ENCODE measurements at places on chromosomes 16 and 17.
A peak's percentile ranks its signal among the peaks of the same experiment; 100 is the strongest.

- peak; percentile 4 for DNase-seq
Observed at GRCh38 chr16:81204798-81205680, 33.5 kb upstream of the BCO1 start.

- no peak for DNase-seq
Observed at GRCh38 chr16:3643095-3643730, 11.3 kb upstream of the DNASE1 start.

GRCh38 chr17:79654350-79654959, 43.6 kb upstream of the RBFOX3 start:
- DNase-seq, result no peak

- no peak for DNase-seq
Observed at GRCh38 chr16:11254913-11255736, 879 bp downstream of the SOCS1 start.

DNA sequence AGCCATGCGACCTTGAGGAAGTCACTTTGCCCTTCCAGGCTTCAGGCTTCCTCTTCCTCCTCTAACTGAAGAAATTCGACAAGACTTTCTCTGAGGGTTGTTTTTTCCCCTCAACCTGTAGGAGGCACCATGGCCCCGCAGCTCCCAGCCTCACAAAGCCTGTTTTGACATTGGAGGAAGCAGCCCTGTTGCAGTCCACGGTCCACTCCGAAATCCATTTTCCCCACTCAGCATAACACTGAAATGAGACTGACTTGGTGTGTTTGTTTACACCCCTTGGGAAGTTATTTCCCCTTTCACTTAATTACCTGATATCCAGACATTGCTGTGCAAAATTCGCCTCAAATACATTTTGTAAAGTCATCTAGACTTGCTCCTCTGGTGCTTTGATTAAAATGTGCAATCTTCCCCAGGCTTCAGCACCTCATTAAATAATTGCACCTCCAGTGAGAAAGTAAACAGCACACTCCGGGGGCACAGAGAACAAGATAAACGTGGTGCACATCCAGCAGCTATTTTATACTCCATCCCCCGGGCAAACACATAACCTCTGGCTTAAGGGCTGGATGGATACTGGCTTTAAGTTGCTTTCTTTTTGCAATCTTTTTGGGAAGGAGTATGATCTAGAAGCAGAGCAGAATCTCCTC, 41.4 kb upstream of the PIRT start:
- no peak for DNase-seq

GRCh38 chr16:24700549-24701392, 28.7 kb upstream of the TNRC6A start:
- DNase-seq, result no peak

- DNase-seq, result no peak
Observed at GRCh38 chr17:80092959-80093358, 8.4 kb upstream of the GAA start.

GRCh38 chr16:1858189-1858865, 13.6 kb downstream of the MEIOB start:
- DNase-seq, result no peak

- DNase-seq, result peak; percentile 53
Observed at GRCh38 chr17:10616502-10617119, 40.5 kb downstream of the MYH3 start.

- no peak for DNase-seq
Observed at GRCh38 chr17:2063261-2064146, 8.6 kb downstream of the HIC1 start.

GRCh38 chr17:72287586-72287985, 166.8 kb downstream of the SOX9 start:
- no peak for DNase-seq

GRCh38 chr17:45900723-45901415, 6.5 kb downstream of the MAPT start:
- DNase-seq, result no peak

- DNase-seq, result no peak
Observed at GRCh38 chr16:68607443-68607842, 37.7 kb upstream of the CDH3 start.

DNA sequence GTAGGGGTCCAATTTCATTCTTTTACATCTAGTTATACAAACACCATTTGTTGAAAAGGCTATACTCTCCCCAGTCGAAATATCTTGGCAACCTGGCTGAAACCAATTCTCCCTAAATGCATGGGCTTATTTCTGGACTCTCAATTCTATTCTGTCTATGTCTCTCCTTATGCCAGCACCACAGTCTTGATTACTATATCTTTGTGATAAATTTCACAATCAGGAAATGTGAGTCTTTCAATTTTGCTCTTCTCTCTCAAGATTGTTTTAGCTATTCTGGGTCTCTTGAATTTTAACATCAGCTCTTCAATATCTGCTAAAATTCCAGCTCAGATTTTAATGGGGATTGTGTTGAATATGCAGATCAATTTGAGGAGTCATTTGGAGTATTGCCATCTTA, 5.9 kb upstream of the TRIM25 start:
- DNase-seq, result no peak

DNA sequence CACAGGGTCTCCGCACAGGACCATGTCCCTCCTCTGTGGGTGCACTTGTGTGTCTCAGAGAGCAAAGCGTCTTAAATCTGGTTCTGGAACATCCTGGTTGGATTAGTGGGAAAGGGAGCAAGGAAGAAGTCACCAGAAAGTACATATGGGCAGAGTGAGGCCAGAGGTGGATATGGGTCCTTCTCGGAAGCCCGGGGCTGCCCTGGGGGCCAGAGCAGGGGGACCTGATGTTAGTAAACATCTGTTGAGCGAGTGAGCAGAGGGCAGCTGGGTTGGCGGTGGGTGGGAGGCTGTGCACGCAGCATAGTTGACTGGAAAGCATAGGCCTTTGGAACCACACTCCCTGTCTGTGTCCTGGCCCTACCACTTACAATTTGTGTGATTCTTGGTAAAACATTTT, 22.7 kb downstream of the UNC13D start:
- DNase-seq, result no peak

DNA sequence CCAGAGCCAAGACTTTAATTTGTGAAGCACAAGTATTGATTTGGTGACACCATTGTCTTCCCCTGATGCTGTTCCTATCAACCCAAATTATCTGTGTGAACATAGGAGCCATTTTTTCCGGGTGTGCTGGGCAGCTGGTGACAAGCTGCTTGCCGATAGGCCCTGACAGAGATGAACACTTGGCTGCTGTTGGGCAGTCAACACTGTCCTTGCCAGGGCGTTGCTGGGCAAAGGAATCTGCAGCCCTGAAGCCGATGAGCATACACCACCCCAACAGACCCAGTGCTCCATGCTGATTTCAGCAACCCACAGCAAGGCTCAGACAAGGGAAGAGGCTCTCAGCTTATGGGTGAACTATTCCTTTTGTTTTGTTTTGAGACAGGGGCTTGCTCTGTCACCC, 105.4 kb downstream of the YPEL2 start:
- no peak for DNase-seq

- DNase-seq, result no peak
Observed at GRCh38 chr16:67397812-67398545, 4.7 kb upstream of the TPPP3 start.

DNA sequence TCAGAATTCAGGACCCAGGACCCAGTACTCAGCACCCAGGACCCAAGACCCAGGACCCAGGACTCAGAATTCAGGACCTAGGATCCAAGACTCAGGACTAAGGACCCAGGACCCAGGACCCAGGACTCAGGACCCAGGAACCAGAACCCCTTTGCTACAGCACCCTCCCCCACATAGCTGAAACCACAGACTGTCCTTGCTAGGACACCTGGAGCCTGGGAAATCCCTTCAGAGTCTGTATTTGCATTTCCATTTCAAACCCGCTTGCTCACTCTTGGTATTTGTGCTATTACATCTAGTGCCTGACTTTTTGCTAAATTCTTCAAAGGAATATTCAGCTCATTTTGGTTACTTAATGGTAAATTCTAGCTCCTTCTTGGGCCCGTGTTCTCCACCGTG, 275.8 kb upstream of the MAF start:
- DNase-seq, result no peak

DNA sequence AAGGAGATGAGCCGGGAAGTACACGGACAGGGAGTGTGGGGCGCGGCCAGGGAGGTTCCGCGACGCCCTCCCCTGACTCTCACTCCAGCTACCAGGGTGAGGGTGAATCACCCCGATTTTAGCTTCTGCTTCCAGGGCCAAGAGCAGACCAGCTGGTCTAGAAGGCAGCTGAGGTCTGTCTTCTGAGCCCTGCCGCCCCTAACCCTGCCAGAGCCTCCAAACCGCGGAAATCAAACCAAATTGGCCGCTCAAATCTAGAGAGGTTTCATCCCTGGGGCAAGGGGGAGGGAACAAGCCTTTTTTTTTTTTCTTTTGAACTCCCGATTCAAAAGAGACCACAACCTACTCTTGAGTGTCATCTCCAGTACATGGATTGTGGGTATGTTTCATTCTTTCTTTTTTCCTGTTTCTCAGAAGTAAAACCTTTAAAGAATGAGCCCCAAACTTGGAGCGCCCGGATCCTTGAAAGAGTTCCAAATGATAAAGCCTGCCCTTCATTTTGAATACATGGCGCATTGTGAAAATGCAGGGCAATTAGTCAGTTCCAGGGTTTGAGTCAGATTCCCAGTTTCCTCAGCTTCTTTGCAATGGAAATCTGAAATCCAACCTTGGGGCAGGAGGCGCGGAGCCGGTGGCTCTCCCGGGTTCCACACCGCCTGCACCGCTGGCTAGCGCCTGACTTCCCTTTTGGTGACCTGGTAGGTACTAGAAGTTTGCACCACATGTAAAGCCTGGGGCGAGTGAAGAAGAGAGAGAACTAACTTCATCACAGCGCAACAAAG, 16.5 kb upstream of the ZFHX3 start:
- no peak for DNase-seq

- no peak for DNase-seq
Observed at GRCh38 chr17:27782791-27783206, 17.5 kb downstream of the NOS2 start.

GRCh38 chr17:81028506-81028858, 6.5 kb upstream of the BAIAP2 start:
- DNase-seq, result no peak

DNA sequence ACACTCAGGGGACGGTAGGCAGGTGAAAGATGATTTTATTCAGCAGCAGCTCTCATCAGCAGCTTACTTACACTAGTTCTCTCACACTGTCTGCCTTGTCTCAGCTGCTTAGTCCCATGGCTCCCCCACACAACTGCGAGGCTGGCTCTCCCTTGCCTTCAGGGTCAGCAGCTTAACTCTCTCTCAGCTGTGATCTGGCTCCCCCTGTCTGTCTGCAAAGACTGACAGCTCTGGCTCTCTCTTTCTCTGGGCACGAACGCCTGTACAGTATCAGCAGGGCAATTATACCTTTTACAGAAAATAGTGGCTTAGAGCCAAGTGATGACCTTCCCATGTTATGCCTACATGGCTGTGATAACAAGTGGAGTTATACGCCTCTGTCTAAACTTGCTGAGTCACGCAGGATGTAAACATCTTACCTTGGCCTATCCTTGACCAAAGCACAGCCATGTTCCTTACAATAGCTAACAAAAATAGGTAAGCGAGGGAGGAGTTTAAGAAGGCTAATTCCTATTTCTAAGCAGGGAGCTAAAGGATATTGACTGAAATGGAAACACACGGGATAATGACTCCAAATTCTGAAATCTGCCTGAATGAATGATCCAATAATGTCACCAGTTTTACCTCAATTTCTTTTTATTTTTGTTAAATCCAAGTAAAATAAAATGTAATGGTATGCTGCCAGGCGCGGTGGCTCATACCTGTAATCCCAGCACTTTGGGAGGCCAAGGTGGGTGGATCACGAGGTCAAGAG, 1.1 kb upstream of the NDUFAB1 start:
- DNase-seq, result no peak

DNA sequence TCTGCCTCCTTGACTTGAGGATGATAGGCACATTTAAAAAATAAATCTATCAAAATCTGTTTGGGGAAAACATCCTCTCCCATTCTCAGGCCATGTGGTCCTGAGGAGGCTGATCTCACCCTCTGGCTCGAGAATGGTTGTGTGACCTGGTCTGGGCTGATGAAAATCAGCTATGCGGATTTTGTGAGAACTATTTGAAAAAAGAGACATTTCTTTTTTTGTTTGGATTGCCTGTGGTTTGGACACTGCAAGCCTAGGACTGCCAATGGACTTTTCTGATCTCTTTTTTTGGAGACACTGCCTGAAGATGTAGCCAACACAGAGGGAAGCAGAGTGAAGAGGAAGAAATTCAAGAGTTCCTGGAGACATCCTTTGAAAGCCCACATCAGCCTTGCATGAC, 145.9 kb downstream of the HS3ST3B1 start:
- no peak for DNase-seq

DNA sequence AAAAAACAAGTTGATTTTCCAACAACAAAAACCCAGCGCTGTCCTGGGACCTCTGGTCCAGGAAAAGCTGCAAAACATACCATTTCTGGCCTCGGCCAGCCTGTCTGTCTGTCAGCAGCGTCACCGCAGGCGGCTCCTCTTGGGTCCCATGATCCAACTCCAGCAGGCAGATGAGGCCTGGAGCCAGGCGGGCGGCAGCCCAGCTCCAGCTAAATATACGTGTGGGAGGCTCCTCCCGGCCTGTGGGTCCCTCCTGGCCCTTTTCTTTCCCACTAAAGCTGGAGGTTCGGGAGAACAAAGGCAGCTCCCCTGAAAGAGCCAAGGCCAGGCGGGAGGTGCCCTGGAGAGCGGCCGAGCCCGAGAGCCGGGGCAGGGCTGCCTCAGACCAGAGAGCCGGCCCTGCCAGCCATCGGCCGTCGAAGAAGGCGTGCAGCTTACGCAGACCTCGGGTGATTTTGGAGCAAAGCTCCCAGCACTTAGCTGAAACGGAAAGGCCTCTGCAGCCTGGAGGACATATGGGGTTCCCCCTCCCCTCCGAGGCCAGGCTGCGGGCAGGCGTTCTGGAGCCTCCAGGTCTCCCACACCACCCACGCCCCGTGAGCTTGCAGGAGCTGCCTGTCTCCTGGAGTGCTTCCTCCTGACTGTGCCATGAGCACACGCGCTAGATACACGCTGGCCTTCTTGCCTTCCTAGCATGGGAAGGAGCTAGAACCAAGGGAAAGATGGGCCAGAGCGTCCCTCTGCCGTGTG, 19.9 kb upstream of the JPH3 start:
- no peak for DNase-seq

DNA sequence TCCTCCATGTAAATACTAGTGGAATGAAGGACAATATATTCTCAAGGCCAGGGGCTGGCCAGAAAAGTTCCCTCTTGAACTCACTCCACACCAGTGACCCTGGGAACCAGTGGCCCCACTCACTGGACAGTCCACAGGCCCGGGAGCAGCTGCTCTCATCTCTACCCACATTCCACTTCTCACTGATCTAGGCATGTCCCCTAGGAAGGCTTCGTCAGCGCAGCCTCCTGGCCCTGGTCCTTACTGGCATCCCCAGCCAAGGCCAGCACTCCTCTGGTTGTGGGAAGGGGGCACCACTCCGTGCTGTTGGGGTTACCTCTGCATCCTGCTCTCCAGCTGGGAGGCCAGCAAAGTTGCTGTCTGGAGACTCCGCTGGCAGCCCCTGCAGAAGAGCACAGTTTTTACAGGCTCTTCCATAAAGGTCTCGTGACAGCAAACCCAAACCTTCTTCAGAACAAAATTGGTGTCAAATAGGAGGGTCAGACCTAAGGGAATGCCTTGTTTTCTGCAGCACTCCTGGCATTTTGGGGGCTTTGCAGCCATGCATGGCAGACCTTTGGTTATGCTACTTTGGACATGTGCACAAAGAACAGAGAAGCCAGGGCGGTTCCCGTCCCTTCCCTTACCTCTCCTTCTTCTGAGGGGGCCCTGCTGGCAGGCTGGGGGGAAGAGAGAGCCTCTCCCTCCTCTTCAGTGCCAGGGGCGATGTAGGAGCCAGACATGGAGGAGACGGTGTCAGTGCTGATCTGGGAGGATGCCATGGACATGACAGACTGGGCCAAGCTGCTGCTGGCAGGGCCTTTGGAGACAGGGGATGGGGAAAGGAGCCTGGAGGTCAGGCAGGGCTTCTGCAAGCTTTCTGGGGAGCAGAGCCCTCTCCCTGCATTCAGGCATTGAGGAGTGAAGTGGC, 14.1 kb upstream of the FOXJ1 start:
- DNase-seq, result no peak

Measured in stimulated activated CD8-positive, alpha-beta memory T cell treated with anti-CD3 and anti-CD28 coated beads, Interleukin-7, amount 100 ng/mL, for 24 hours (primary cell).